HS-27A (cell line): ENCODE measurements at places on chromosomes 11 and 22.

DNA sequence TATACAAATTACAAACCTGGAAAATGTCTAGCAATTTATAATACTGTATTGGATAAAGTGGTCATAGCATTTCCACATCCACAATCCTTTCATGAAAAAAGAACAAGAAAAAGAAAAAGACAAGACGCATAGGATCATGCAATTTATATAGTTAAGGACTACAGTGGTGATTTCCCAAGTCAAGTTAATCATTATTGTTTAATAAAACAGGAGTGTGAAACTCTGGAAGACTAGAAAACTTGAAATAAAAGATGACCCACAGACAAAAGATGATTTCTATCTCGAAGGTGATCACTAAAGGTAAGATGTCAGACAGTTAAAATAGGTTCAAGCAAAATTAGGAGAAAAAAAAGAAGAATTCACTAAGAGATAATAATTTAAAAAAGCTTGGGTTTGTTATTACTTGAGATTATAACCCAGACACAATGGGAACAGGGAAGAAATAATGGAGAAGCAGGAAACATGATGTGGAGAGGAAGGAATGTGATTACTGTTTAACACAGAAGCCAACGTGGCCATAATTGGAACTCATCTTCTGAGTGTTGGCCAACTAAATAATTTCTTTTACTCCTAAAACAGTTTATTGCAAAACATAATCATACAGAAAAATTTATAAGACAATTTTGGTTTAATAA lies 441.2 kb upstream of the ANO3 start:
- no peak for DNase-seq

GRCh38 chr11:128687321-128687720 lies 6.6 kb upstream of the FLI1 start:
- no peak for DNase-seq

GRCh38 chr22:20606041-20606783 lies 98.8 kb downstream of the MED15 start:
- DNase-seq, result no peak

- no peak for DNase-seq
Measured at GRCh38 chr11:76228071-76228874, 22.0 kb upstream of the WNT11 start.

- no peak for DNase-seq
Measured at GRCh38 chr11:15884777-15885540, 471.4 kb downstream of the SOX6 start.

- DNase-seq, result no peak
Measured at GRCh38 chr11:75792997-75793800, 21.8 kb upstream of the UVRAG start.

DNA sequence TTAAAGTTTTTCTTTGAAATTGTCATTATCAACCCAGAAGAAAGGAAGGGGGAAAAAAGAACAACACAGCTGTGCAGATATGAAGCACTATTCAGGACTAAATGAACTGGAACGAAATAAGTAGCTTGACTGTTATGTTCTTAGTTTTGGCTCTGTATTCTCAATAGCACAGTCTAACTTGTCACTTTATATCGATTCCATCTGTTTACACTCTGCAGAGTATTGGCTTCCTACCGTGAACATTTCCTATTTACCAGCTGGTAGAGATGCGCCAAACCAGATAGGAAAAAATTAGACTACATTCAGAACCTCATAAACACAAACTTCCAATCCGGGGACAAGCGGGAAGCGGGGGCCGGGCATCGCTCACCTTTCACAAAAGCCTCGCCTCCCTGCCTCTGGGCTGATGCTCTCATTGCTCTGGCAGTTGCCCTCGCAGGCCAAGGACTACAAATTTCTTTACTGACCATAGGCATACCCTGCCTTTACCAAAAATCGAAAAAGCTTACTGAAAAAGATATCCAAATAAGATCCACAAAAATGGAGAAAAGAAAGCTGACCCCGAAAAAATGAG lies 66.2 kb downstream of the EFCAB6 start:
- DNase-seq, result no peak

DNA sequence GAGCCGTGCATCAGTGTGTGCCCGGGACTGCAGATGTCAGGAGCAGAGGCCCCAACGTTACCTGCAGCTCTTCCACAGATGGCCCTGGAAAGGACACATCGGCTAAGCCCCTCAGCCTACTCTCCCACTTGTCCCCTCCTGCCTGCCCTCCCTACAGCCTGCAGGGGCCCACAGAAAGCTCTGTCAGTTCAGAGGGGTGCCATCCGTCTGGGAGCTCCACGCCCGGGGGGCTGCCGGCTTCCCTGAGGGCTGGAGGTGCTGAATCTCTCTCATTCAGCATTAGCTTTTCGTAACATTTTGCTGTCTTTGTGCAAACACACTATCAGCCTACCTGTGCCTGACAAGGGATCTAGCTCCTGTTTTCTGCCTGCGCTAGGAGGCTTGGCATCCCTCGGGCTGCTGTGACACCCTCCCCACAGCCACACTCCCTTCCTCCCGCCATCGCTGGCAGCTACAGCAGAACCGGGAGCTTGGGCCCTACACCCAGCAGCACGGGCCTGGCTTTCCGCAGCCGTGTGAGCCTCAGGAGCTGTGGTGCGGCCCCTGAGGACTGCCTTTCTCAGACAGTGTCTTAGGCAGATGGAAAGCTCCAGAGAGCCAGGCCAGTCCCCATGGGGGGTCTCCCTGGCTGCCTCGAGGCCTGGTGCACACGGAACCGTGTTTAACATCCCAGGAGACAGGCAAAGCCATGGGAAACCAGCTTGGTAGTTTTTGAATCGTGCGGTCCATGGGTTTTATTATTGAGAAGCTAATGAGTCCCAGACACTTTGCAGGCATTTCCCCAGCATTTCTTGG lies 198.3 kb upstream of the B3GAT1 start:
- DNase-seq, result no peak

DNA sequence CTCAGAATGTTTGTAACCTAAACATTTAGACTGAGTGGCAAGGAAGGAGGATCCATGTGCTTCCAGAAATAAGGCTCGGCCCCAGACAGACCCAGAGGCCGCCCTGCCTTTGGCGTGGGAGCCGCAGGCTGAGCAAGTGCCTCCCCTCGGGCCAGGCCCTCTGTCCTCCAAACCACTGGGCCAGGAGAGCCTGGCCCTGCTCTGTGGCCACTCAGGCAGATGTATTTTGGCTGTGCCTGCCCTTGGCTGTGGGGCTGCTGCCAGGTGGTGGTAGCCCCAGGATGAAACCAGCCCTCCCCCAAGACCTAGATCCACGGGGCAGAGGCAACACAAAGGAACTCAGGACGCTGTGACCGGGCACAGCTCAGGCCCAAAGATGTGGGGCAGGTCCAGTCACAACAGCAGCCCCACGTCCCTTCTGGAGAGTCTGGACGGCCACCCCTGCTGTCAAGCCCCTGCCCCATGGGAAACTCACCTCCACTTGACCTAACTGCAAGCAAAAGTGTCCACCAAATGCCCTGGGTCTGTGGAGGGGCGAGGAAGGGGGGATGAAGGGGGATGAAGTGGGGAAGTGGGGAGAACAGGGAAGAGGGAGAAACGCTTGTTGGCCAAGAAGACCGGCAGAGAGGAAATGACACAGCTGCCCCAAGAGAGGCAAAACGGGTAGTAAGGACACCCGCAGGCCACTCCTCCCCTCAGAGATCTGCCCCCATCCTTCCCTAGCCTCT lies 24.0 kb downstream of the PISD start:
- no peak for DNase-seq

GRCh38 chr11:10405865-10406592 lies 49.0 kb upstream of the AMPD3 start:
- DNase-seq, result peak; percentile 58

- no peak for DNase-seq
Measured at GRCh38 chr11:101010899-101011298, 118.7 kb downstream of the PGR start.

GRCh38 chr11:107041088-107041444 lies 22.8 kb upstream of the GUCY1A2 start:
- no peak for DNase-seq

- no peak for DNase-seq
Measured at GRCh38 chr22:37920126-37920525, 14.0 kb downstream of the MICALL1 start.

DNA sequence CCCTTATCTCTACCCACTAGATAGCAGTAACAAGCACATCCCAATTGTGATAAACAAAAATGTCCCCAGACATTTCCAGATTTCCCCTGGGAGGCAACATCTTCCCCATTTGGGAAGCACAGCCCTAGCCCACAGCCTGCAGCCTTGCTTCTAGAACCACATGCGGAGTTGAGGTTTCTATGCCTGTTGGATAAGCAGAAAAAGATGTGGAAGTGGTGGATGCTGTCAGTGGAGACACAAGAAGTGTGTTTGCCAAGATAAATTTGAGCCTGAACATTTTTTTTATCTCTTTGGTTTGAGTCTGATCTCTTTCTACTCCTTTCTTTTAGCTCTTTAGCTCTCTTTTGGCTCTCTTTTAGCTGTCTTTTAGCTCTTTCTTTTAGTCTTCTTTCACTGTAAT lies 884.5 kb downstream of the NTM start:
- DNase-seq, result no peak

DNA sequence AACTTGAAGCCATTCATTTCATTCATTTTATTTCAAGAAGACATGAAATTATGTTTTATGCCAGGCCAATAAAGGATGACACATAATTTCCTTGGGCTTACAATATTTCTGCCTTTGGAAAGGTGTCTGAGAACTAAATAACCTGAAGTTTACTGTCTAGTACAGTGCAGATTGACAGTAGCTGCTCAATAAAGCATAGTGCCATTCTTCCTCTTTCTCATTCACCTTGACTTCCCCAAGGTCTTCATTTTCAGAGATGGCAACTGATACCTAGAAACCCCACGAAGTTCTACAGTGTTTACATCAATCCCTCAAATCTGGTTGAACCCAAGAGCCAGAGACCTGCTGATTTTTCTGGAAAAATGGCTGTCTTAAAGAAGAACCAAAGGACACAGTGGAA lies 144.3 kb upstream of the SYN3 start:
- DNase-seq, result no peak

DNA sequence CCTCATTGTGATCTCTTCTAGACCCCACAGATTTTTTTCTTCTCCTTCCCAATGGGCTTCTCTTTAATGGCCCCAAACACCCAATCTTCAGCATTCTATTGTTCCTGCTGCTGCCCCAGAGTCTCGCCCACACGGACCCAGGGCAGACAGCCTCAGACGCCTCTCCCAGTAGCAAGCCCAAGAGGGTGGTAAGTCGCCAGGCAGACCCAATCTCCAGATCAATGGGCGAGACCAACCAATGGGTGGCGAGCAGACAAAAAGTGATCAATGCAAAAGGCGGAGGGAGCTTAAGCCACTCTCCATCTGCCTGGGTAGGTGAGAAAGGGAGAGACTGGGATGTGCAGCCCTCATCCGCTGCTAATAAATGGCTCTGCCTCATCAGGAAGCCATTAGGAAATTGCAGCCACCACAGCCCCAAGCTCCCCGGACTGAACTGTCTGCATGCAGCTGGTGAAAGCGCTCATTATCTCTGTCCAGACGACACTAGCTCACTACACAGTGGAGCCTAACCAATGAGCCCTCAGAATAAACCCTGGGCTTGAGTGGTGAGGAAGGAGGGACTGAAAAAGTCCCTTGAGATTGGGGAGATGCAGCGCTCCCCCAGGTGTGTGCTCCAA lies 81.8 kb downstream of the ETS1 start:
- DNase-seq, result no peak

- DNase-seq, result no peak
Measured at GRCh38 chr11:120420572-120420971, 84.4 kb downstream of the ARHGEF12 start.

DNA sequence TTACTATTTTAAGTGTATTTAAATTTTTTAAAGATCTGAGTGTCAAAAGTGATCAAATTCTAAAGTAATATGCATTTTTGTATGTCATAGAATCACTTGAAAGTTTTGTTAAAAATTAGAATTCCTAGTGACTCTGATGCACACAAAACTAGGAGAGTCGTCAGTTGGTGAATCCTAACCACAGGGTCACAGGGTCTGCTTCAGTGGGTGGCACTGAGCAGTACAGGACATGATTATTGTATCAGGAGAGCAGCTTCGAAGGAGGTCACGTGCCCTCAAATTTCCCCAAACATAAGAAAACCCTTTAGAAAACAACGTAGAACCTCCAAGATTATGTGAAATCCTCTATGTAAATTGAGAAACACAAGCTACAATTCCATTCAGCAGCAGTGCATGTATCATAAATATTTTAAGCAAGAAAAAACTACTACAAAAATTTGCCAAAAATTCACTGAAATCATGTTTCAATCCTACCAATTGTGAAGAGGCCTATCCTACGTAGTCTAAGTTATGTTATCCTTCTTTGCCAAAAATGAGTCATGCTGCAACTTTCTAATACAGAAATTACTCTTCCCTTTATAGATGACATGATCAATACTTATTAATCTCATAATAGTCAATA lies 323.6 kb downstream of the AASDHPPT start:
- DNase-seq, result no peak

- no peak for DNase-seq
Measured at GRCh38 chr22:39309364-39309861, 10.0 kb downstream of the RPL3 start.

GRCh38 chr11:62256281-62256680 lies 13.7 kb upstream of the SCGB2A2 start:
- DNase-seq, result no peak

GRCh38 chr11:66478729-66479393 lies 1.4 kb upstream of the DPP3 start:
- DNase-seq, result no peak

DNA sequence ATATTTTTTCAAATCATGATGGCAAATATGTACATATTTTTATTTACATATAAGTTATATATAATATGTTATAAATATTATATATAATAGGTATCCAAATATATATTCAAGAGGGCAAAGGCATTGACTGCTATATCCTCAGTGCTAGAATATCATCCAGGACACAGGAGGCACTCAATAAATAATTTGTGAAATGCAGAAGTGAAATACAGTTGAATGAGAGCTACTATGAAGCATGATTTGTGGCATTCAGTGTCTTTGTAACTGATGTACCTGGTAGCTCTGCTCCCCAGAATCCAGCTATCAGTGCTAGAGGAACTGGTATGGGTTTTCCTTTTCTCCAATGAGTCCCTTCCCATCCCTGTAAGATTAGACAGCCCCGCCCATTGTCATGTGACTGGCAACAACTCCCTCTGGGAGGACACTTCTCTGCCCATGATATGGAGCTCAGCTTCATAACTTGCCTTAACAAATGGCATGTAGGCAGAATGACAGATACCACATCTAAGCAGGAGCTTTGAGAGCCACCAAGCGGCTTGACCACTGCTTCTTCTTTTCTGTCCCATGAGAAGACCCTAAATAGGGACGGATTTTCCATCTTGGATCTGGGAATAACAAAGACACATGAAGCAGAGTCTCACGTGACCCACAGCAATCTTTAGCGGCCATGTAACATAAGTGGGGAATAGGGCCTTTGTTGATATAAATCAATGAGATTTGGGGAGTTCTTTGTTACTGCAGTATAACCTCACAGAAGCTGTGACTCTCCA lies 10.2 kb upstream of the CD82 start:
- DNase-seq, result no peak

- DNase-seq, result no peak
Measured at GRCh38 chr11:11884351-11884750, 42.6 kb downstream of the USP47 start.

- DNase-seq, result no peak
Measured at GRCh38 chr22:44738347-44738715, 14.0 kb upstream of the ARHGAP8 start.

- no peak for DNase-seq
Measured at GRCh38 chr11:78798663-78799062, 224.0 kb upstream of the NARS2 start.
